ENCODE measurements at places on chromosomes 5 and 9.

GRCh38 chr5:65186646-65187227 is 295.0 kb downstream of the ADAMTS6 start:
- peak; percentile 36 for DNase-seq

DNA sequence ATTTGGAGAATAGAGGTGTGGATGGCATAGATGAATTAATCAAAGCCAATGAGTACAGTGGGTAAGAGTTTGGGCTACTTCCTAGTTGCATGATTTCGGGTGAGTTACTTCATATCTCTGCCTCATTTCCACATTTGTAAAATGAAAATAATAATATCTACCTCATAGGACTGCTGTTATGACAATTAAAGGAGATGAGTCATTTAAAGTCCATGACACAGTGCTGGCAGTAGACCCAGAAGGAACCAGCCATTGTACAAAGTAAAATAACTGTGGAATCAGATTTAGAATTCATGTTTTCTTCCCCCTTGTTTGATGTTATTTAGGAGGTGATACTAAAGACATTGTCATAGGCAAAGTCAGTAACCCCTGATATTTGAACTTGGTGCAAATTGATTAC is 139.5 kb upstream of the SLC27A6 start:
- peak; percentile 55 for DNase-seq

GRCh38 chr9:113548221-113549041 is 84.9 kb downstream of the RGS3 start:
- DNase-seq = no peak

GRCh38 chr5:23730023-23730422 is 222.6 kb downstream of the PRDM9 start:
- DNase-seq = no peak

DNA sequence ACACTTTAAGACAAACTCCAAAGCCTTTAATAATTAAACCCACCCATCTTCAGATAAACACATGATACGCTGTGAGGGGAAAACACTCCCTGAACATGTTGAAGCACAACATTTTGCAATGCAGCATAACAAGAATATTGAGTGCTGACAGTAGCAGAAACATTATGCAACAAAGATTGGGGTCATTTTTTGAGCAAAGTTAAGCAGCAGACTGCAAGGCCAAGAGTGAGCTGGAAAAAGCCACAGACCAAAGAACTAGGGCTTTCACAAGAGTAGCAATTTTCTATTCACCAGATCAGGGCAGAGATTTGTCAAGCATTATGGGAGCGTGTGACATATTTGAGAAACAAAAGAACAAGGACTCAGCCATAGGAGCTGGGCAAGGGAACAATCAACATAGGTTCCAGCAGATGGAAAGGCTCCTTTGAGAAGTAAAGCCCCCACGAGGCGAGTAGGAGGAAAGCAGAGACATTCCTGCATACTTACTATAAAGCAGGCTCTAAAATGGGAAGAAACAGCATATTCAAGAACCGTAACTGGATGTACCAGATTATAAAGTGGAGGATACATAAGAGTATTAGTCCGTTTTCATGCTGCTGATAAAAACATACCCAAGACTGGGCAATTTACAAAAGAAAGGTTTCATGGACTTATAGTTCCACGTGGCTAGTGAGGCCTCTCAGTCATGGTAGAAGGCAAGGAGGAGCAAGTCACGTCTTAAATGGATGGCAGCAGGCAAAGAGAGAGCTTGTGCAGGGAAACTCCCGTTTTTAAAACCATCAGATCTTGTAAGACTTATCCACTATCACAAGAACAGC is 4.8 kb upstream of the TTC23L start:
- no peak for DNase-seq

GRCh38 chr5:92659246-92659645 is 921.8 kb downstream of the NR2F1-AS1 start:
- peak; percentile 61 for DNase-seq

DNA sequence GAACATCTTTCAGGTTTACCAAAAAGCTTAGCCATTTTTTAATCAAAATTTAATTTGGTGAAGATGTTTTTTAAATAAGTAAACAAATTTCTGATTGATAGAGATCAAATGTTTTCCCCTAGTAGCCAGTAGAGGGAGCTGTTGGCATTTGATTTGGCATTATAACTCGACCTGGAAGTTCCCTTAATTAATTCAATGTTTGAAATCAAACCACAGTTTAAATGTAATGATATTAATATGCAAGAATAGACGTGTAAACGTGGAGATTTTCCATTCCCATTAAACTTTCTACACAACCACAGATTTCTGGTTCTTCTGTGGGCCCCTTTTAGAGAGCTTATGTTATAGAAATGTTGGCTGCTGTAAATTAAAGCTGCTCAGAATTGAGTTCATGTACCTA is 148.1 kb upstream of the MPDZ start:
- DNase-seq = peak; percentile 68
